Thoracic aorta (tissue), 2 donors: ENCODE measurements at places on chromosomes 12 and 14. TPM values are rescaled to one million over a fixed set of nuclear protein-coding genes. Genes with fewer than 3 reads are reported as not detected.

DNA sequence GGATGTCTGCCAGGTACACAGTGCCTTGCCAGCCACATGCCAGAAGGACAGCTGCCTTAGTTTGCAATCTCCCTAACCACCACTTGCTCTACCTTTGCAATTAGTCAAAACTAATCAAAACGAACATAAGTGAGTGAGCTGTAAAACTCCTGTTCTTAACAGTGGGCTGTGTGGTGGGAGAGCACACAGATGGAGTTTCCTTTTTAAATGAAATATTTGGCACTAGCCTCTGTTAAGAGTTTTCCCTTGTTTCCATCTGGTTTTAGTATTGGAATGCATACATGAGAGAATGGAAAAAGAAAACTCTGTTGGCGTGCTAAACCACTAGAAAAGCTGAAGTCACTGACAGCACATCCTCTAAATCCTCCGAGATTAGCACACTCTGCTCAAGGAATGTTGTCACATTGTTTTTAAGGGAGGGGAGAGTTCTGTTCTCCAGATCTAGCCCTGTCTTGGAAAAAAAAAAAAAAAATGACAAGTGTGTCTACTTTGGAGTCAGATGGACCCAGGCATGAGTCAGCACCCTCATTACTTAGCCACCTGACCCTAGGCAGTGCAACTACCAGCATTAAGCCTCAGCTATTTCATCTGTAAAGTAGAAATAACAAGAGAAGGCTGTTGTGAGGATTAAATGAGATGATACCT is 83.9 kb downstream of the STXBP6 start:
- no peak for DNase-seq
- no peaks in the 10 kb centered on the region for H3K27me3 ChIP-seq
- H3K36me3 ChIP-seq, result no peaks in the 10 kb centered on the region
- H3K4me3 ChIP-seq, result peak overlapping the region; percentile 30
- H3K4me1 ChIP-seq, result peaks cover 22% of the 10 kb centered on the region
- peak overlapping the region; percentile 26 for H3K27ac ChIP-seq

- no peaks in the 10 kb centered on the region for H3K27me3 ChIP-seq
- H3K27ac ChIP-seq, result no peak overlapping the region
Observed at GRCh38 chr14:90894241-90894640, 78.0 kb upstream of the TTC7B start.

GRCh38 chr14:52352061-52352491 is 38.0 kb downstream of the PTGER2 start:
- H3K27me3 ChIP-seq, result no peaks in the 10 kb centered on the region
- peaks cover 24% of the 10 kb centered on the region for H3K4me1 ChIP-seq
- no peak for DNase-seq

ABCB9 gene
- 7.0 TPM for total RNA-seq

ST8SIA1 gene
- total RNA-seq, result 6.4 TPM

DNA sequence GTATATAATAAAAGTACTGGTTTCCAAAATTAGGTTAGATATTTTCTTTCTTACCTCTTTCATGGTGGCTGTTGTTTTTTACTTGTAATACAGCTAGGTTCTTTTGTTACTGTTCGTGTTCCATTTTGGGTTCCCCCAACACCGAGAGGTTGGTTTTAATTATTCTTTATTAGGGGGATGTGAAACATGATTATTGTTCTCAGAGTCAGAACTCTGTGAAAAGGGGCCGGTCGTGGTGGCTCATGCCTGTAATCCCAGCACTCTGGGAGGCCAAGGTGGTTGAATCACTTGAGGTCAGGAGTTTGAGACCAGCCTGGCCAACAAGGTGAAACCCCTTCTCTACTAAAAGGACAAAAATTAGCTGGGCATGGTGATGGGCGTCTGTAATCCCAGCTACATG is 108.1 kb downstream of the BICD1 start:
- peaks cover 9% of the 10 kb centered on the region for H3K4me1 ChIP-seq
- H3K4me3 ChIP-seq, result no peak overlapping the region
- H3K27me3 ChIP-seq, result no peaks in the 10 kb centered on the region
- no peak for DNase-seq
- no peaks in the 10 kb centered on the region for H3K36me3 ChIP-seq

DNA sequence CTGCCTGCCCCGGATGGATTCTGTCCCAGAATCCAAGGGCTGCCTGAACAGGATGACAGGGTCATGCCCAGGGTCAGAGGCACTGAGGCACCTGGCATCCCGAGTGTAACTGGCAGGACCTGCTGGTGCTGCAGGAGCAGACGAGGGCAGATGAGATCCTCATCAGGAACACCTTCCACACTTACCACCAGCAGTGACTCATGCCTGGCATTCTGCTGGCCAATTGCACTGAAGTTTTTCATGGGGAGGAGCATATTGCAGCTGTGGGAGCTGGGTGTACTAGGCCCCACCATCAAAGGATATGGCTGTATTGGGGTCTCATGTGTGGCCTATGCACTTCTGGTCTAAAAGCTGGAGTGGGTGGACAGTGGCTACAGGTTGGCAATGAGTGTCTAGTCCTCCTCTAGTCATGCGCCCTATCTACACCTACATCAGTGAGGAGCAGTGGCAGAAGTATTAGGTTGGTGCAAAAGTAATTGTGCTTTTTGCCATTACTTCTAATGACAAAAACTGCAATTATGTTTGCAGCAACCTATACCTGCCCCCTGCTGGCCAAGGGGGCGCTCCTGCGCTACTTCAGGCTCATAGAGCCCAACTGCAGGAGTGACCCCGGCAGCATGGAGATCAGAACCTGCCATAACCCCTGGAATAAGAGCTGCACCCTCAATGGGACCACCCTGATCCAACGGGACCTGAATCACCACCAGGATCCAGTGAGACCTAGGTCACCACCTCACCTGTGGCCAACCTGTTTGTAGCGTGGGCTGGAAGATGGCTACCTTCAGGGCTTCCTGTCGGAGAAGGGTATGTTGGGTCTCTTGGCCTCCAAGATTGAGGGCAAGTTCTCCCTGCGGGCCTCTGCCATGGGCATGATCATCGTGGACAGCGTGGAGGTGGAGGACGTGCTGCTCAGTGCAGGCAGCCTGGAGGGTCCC is 8.0 kb upstream of the C12orf42 start:
- no peak for DNase-seq
- no peak overlapping the region for H3K4me3 ChIP-seq
- H3K27ac ChIP-seq, result no peak overlapping the region
- H3K4me1 ChIP-seq, result no peaks in the 10 kb centered on the region
- H3K27me3 ChIP-seq, result no peaks in the 10 kb centered on the region
